ENCODE measurements at places on chromosomes 2 and 18.

DNA sequence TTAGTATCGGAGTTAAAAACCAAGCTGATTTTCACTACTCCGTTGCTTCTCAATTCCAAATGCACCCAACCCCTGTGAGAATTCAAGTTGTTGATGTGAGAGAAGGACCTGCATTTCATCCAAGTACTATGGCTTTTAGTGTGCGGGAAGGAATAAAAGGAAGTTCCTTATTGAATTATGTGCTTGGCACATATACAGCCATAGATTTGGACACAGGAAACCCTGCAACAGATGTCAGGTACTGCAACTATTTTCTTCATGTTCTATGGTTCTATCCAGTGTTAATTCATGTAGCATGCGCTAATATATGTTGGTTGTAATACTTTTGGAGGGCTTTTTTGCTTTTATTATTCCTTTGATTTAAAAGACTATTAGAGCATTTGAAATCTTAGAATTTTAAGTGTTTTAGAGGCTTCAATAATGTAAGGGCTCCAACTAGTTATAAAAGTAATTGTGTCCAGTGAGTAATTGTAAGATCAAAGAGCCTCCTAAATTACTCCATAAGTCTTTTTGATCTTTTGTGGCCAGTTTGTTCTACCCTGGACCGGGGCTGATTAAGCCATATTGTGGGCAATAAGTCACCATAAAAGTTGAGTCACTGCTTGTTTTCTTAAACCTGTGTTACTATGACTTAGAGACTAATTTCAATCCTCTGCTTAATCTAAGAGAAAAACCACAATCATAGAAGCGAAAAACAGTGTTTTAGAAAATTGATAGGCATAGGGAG is 22.9 kb downstream of the DSG4 start:
- DNase-seq: no peak

DNA sequence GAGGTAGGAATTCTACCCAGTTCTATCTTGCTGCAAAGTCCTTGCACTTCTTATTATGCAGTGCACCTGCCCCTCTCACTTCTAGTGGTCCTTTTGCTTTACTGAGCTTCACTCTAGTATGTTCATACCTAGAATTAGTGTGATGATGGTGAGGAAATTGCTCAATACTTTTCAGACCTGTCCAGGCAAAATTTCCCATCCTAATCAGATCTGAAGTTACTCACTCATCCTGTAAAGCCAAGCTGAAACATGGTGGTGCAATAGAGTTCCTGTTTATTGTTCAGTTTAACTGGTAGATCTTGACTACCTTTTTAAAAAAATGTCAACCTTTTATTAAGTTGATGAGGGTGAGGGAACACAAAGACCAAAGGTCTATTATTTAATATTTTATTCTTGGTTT is 12.6 kb upstream of the FIGN start:
- no peak for DNase-seq

DNA sequence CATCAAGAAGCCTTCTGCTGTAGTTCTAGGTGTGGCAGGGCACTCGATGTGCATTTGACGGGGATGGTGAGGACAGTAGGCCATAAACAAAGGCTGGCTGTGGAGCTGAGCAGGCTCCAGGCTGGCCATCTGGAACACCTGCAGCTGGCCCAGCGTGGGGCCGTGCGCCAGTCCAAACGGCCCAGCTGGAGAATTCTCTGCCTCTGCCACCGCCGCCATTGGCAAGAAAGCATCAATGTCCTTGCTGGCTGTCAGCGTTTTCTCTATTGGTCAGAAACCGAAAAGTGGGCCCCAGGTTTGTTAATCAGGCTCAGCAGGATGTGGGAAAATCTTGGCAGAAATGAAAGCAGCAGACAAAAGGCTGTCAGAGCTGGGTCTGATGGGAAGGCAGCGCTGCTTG is 24.0 kb upstream of the CTIF start:
- DNase-seq: no peak

GRCh38 chr2:10180229-10180628 is 57.7 kb downstream of the RRM2 start:
- no peak for DNase-seq
